Kidney tubule cell (primary cell): ENCODE measurements at places on chromosomes 16 and 17.

GRCh38 chr17:64020056-64020766 is at the start of gene ICAM2:
TSS of gene ICAM2 (minus strand) at chr17:64020633. CDS start at chr17:64006691, 13,942 bp downstream.
- DNase-seq: peak; percentile 48

DNA sequence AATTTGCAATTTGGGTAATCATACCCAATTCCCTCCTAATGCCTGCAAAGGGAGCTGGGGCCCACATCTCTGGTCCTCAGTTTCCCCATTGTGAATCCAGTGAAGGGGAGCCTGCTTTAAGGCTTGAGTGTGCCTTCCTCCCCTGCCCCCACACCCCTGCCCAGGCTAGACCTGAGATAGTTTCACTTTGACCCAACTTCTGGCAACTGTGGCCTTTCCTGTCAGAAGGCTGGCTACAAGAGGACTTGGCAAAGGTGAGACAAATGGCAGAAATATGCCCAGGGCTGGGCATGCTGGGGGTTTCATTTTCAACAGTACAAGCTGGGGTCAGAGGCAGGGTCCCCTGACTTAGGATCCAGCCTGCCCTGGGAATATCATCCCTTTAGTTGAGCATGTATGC is 10.0 kb downstream of the SOCS1 start:
- DNase-seq: no peak

DNA sequence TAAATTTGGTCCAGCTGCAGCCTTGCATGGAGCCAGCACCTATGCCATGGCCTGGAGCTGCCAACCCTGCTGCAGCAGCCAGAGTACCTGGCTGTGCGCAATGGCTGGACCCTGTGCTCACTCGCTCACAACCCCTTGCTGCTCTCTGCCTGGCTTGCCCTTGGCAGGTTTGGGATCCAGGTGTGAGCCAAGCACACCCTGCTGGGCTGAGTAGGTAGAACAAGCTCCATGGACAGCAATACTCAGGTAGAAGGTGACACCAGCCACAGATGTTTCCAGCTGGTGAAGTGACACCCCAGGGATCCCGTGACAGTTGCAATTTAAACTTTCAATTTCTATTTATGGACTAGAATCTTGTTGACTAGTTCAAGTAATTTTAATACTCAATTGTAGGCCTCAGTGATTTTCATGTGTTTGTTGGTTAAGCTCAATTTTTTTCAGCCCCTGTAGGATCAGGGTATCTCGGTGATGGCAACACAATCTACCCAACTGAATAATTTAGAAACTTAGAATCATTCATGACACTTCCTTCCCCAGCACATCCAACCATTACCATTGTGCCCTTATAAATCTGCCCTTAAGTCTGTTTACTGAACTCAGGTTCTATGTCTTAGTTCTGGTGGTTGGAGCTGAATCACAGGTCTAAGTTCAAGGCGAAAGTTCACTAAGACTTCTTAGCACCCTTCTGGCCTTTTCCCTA is 480.0 kb downstream of the PMP22 start:
- no peak for DNase-seq

- no peak for DNase-seq
Observed at GRCh38 chr17:61461967-61462718, 9.9 kb downstream of the TBX4 start.

DNA sequence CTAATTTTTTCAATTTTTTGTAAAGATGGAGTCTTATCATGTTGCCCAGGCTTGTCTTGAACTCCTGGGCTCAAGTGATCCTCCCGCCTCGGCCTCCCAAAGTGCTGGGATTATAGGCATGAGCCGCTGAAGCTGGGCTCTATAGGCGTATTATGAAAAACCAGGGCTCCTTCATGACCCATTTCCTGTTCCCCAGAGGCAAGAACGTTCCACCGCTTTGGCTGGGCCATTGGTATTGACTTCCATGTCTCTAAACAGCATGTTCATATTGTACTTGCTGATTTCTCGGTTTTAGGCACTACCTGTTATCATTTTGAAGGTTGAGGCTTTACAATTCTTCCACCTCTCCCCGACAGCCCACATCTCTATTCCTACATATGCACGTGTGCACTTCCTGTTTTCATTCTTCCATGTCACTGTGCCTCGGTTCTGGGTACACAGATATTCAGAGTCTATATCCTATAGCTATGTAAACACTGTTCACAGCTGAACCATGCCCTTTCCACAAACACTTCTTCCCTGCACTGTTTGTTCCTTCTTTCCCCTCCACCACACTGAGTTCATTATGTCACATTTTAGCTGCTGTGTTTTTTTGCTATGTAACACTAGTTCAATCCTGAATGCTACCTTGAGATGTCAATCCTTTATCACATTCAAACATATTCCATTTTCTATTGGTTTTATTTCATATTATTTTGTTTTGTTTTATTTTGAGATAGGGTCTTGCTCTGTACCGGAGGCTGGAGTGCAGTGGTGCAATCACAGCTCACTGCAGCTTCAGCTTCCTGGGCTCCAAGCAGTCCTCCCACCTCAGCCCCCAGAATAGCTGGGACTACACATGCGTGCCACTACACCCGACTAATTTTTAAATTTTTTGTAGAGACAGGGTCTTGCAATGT is 16.8 kb upstream of the MAPK3 start:
- DNase-seq: no peak

- no peak for DNase-seq
Observed at GRCh38 chr16:25501530-25502255, 190.1 kb upstream of the HS3ST4 start.
